Activated naive CD8-positive, alpha-beta T cell treated with anti-CD3 and anti-CD28 coated beads for 36 hours (primary cell): ENCODE measurements at places on chromosomes 11 and 22. TPM values are rescaled to one million over a fixed set of nuclear protein-coding genes. Genes with fewer than 3 reads are reported as not detected.

- no peaks in the 10 kb centered on the region for H3K4me1 ChIP-seq
- H3K27ac ChIP-seq: no peak overlapping the region
- H3K36me3 ChIP-seq: no peaks in the 10 kb centered on the region
Measured at GRCh38 chr11:103792981-103793468, 243.4 kb upstream of the DDI1 start.

The CCDC73 gene
- 0.20 TPM for total RNA-seq

- H3K4me3 ChIP-seq: no peak overlapping the region
- H3K4me1 ChIP-seq: peaks cover 31% of the 10 kb centered on the region
- H3K27ac ChIP-seq: no peak overlapping the region
- no peaks in the 10 kb centered on the region for H3K27me3 ChIP-seq
- DNase-seq: no peak
- H3K36me3 ChIP-seq: peaks cover 3% of the 10 kb centered on the region
Measured at GRCh38 chr11:73576185-73576614, 21.7 kb downstream of the FAM168A start.

DNA sequence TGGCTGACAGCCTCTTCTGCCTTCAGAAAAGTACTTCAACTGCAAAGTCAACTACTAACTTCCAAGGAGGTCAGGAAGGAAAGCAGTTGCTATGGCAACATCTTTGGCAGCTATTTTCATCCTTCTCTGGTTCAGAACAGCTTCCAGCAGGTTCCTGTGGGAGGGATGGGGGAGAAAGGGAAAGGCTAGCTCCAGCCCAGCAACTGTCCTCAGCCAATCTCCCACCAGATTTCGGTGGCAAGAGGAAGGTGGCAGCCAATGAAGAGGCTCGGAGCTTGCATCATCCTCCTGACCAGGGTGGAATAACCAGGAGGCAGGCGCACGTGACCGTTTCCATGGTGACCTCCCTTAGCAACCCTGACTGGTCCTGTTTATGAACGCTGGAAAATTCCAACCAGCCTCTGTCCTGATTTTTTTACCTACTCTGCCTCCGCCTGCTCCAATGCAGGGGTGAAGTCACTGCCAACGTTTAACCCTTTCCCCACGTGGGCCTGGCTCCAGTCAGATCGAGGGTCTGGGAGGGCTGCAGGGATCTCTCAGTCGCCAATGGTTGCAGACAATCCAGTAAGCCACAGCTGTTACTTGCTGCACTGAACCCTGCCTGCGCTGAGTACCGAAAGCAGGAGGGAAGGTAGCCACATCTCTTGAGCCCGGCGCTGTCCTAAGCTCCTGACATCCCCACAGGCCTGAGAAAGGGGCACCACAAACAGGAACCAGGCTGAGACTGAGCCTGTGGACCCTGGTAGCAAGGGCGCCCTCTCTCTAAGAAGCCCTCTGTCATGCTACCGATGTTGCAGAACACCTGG, 11.2 kb upstream of the MALAT1 start:
- no peaks in the 10 kb centered on the region for H3K27me3 ChIP-seq
- no peaks in the 10 kb centered on the region for H3K36me3 ChIP-seq
- H3K4me3 ChIP-seq: peak overlapping the region; percentile 4
- H3K27ac ChIP-seq: peak overlapping the region; percentile 76
- no peak for DNase-seq

The IGSF9B gene
- 36.0 TPM for total RNA-seq

DNA sequence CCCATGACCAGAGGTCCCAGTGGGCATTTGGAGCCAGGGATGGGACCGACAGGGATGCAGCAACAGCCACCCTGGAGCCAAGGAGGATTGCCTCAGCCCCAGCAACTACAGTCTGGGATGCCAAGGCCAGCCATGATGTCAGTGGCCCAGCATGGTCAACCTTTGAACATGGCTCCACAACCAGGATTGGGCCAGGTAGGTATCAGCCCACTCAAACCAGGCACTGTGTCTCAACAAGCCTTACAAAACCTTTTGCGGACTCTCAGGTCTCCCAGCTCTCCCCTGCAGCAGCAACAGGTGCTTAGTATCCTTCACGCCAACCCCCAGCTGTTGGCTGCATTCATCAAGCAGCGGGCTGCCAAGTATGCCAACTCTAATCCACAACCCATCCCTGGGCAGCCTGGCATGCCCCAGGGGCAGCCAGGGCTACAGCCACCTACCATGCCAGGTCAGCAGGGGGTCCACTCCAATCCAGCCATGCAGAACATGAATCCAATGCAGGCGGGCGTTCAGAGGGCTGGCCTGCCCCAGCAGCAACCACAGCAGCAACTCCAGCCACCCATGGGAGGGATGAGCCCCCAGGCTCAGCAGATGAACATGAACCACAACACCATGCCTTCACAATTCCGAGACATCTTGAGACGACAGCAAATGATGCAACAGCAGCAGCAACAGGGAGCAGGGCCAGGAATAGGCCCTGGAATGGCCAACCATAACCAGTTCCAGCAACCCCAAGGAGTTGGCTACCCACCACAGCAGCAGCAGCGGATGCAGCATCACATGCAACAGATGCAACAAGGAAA, 27.3 kb upstream of the L3MBTL2 start:
- H3K4me1 ChIP-seq: peaks cover 15% of the 10 kb centered on the region
- DNase-seq: no peak
- peaks cover 40% of the 10 kb centered on the region for H3K36me3 ChIP-seq

DNA sequence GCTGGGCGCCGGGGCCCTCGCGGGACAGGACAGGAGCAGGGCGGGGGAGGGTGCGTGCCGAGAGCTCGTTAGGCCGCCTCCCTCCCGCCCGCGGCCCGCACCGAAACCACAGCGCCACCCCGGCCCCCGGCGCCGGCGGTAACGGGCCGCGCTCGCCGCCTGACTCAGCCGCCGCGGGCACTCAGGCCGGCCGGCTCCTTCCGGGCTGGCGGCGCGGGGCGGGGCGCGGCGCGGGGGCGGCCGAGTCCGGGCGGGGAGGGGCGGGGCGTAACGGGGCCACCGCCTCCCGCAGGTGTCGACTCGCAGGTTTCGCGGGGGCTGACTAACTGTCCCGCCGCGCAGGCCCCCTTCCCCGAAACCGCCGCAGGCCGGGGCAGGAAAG, at the start of gene AP5B1:
TSS of gene AP5B1 (minus strand) at position 207 of the 382 bp plus-strand sequence. CDS start 385 bp downstream, outside the sequence.
- H3K4me1 ChIP-seq: peaks cover 31% of the 10 kb centered on the region
- peaks cover 7% of the 10 kb centered on the region for H3K36me3 ChIP-seq
- DNase-seq: peak; percentile 84
- peak within 1 kb of the TSS; percentile 83 for H3K4me3 ChIP-seq
- peaks cover 24% of the 10 kb centered on the region for H3K27me3 ChIP-seq

DNA sequence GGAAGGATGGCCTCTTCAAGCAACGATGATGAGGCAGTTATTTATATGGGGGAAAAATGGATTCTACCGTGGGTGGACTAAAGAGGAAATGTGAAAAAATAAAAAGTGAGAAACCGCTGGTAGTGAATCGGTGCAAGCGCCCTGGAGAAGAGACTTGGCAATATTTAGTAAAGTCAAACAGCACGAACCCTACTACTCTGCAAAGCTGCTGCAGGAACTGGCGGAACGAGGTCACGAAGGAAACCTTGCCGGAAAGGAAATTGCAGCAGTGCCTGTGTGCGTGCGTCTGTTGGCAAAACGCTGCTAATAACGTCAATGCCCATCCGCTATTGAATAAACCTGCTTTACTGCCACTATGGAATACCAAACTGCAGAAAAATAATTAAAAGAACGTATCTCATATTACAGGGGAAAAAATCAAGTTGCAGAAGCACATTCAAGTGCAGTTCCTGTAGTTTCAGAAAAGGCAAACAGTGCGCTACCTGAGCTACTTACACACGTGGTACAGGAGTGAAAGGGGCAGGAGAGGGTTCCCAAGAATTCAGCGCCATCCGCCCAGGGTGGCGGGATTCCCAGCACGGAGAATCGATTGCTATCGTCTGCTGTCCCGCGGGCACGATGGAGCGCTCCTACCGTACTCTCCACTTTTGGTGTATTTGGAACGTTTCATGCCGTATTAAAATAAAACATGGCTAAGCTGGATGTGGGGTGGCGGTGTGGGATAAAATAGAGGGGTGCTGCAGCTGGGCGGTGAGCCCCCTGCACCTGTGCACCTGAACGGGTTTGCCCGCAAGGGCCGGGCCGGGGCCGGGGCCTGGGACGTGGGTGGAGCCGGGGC, 585 bp upstream of the NADSYN1 start:
- peaks cover 14% of the 10 kb centered on the region for H3K36me3 ChIP-seq
- DNase-seq: peak; percentile 63
- H3K27me3 ChIP-seq: no peaks in the 10 kb centered on the region
- H3K27ac ChIP-seq: peak overlapping the region; percentile 90
- H3K4me3 ChIP-seq: peak overlapping the region; percentile 86

GRCh38 chr22:46935506-46936377, 173.3 kb downstream of the TBC1D22A start:
- H3K27me3 ChIP-seq: no peaks in the 10 kb centered on the region
- no peak for DNase-seq
- no peak overlapping the region for H3K4me3 ChIP-seq
- H3K36me3 ChIP-seq: peaks cover 9% of the 10 kb centered on the region
- no peak overlapping the region for H3K27ac ChIP-seq
- H3K4me1 ChIP-seq: peaks cover 23% of the 10 kb centered on the region

DNA sequence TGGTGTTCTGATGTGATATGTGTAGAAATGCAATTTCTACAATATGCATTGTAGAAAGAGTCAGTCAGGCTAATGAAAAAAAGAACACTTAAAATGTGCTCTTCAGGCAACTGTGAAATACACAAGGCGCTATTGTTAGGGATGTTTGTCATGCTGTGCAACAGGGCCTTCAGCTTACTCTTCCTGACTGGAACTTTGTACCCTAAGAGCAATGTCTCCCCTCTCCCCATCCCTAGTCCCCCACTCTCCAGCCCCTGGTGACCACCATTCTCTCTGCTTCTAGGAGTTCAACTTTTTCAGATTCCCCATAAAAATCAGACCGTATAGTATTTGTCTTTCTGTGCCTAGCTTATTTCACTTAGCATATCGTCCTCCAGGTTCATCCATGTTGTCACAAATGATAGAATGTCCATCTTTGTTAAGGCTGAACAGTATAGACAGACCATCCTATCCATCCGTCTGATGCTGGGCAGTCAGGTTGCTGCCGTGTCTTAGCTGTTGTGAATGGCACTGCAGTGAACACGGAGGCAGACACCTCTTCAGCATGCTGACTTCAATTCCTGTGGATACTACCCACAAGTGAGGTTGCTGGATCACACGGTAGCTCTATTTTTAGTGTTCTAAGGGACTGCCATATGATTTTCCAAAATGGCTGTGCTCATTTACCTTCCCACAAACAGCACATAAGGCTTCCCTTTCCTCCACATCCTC, 10.7 kb downstream of the NDUFV1 start:
- no peak for DNase-seq
- peaks cover 11% of the 10 kb centered on the region for H3K27me3 ChIP-seq
- no peaks in the 10 kb centered on the region for H3K36me3 ChIP-seq
- peak overlapping the region; percentile 76 for H3K4me3 ChIP-seq

- peaks cover 7% of the 10 kb centered on the region for H3K4me1 ChIP-seq
- H3K36me3 ChIP-seq: no peaks in the 10 kb centered on the region
- H3K4me3 ChIP-seq: no peak overlapping the region
- DNase-seq: no peak
- peaks cover 34% of the 10 kb centered on the region for H3K27me3 ChIP-seq
Measured at GRCh38 chr22:39298241-39298987, 21.0 kb downstream of the RPL3 start.

The ESAM gene
- 1.1 TPM for total RNA-seq

The TMEM191B gene
- total RNA-seq: 1.5 TPM

The SAA1 gene
- total RNA-seq: not detected

GRCh38 chr11:106524436-106524835, 447.0 kb downstream of the AASDHPPT start:
- H3K36me3 ChIP-seq: no peaks in the 10 kb centered on the region
- no peak overlapping the region for H3K4me3 ChIP-seq
- no peaks in the 10 kb centered on the region for H3K27me3 ChIP-seq
- H3K4me1 ChIP-seq: no peaks in the 10 kb centered on the region
- no peak overlapping the region for H3K27ac ChIP-seq

GRCh38 chr11:95455228-95455970, 224.4 kb upstream of the SESN3 start:
- no peaks in the 10 kb centered on the region for H3K36me3 ChIP-seq
- no peak overlapping the region for H3K4me3 ChIP-seq
- H3K27me3 ChIP-seq: no peaks in the 10 kb centered on the region
- peaks cover 2% of the 10 kb centered on the region for H3K4me1 ChIP-seq
- no peak for DNase-seq

The CCT8L2 gene
- not detected for total RNA-seq

DNA sequence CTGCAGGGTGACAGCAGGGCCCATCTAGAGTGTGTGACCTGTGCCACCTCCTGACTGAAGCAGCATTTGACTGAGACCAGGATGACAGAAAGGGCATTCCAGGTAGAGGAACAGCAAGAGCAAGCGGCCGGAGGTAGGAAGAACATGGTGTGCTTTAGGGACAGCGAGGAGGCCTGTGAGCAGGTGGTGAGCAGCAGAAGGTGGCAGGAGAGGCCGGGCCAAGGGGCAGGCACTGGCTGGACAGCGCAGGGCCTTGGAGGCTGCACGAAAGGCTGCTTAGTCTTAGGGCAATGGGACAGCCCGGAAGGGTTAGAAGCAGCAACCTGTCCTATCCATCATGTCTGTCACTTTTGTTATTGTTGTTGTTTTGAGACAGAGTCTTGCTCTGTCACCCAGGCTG, 17.6 kb upstream of the LRRC32 start:
- H3K4me3 ChIP-seq: no peak overlapping the region
- no peak overlapping the region for H3K27ac ChIP-seq
- no peak for DNase-seq
- no peaks in the 10 kb centered on the region for H3K27me3 ChIP-seq

The TIGD3 gene
- 0.49 TPM for total RNA-seq

DNA sequence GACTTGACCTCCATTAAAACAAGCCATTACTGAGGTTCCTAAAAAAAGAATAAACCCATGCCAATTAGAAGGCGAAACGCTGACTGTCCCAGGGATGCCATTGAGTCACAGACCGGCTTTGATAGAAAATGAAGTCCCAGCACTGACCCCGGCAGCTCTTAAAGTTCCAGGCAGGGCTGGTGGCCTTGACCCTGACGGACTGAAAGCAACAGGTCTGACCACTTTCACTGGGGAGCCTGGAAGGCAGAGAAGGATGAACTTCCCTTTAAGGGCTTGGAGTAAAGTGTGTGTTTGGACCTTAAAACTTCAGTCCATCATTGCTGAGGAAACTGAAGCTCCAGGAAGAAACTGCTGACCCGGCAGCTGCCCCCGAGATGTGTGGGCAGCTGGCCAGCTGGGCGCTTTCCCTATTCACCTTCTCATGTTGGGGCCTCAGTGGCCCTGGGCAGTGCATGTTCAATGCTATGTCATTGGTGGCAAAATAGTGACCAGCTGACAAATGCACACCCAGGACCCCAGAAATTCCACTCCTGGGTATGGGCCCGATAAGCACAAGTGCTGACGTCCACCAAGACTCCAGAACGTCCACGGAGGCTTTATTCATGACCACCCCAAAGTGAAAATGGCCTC, 18.9 kb upstream of the EFCAB6 start:
- no peaks in the 10 kb centered on the region for H3K36me3 ChIP-seq
- H3K4me1 ChIP-seq: no peaks in the 10 kb centered on the region
- no peak overlapping the region for H3K27ac ChIP-seq
- no peak for DNase-seq

The MAJIN gene
- total RNA-seq: not detected

GRCh38 chr22:45418056-45418769, 4.7 kb downstream of the RIBC2 start:
- H3K27me3 ChIP-seq: no peaks in the 10 kb centered on the region
- H3K36me3 ChIP-seq: peaks cover 44% of the 10 kb centered on the region
- DNase-seq: no peak
- H3K4me1 ChIP-seq: peaks cover 7% of the 10 kb centered on the region

The OR8G1 gene
- not detected for total RNA-seq

The HORMAD2 gene
- total RNA-seq: not detected

The OR6T1 gene
- total RNA-seq: not detected

The MIAT gene
- total RNA-seq: 5.1 TPM

The CSF2RB gene
- 0.14 TPM for total RNA-seq

The MS4A6A gene
- total RNA-seq: not detected

GRCh38 chr11:9718147-9718546, 54.3 kb downstream of the SWAP70 start:
- no peaks in the 10 kb centered on the region for H3K27me3 ChIP-seq
- H3K36me3 ChIP-seq: peaks cover 21% of the 10 kb centered on the region
- peaks cover 20% of the 10 kb centered on the region for H3K4me1 ChIP-seq
- no peak for DNase-seq
- no peak overlapping the region for H3K27ac ChIP-seq
